ENCODE measurements at places on chromosomes 2 and 18.

DNA sequence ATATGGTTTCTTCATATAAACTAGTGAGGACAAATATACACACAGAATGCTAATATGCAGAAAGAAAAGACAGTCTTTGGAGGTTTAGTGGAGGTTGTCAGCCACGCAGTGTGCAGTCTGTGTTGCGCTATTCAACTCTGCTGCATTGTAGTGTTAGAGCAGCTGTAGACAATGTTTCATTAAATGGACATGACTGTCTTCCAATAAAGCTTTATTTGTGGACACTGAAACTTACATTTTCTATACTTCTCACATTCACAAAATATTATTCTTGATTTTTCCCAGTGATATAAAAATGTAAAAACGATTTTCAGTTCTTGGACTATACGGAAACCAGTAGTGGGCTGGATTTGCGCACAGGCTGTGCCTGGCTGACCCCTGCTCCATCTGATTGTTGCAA is 13.3 kb downstream of the TTC27 start:
- no peak for DNase-seq

DNA sequence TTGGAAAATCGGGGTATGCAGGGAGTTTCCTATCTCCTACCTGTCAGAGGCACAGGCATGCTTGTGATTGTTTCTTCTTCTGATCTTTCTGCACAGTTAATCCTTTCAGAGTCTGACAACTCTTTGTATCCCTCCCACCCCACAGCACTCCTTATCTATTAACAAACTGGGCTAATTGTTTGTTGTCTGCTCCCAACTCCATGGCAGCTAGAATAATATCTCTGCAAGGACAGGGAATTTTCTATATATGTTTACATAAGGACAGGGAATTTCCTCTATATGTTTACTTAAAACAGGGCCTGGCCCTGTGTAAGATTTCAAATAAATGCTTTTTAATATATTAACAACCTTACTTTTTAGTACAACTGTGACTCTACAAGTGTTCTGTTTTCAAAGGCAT is 36.0 kb upstream of the VRK2 start:
- DNase-seq, result no peak

- no peak for DNase-seq
Observed at GRCh38 chr18:63749489-63749888, 25.7 kb upstream of the SERPINB7 start.

- no peak for DNase-seq
Observed at GRCh38 chr2:26898480-26899078, 50.6 kb downstream of the DPYSL5 start.

GRCh38 chr2:73564986-73565385 is 77.2 kb downstream of the NAT8 start:
- DNase-seq, result no peak

GRCh38 chr2:219778189-219778588 is 150.8 kb downstream of the SLC4A3 start:
- DNase-seq, result no peak

- no peak for DNase-seq
Observed at GRCh38 chr2:101820519-101820918, 123.0 kb downstream of the MAP4K4 start.
